Right ventricle myocardium inferior (tissue), 1 donor: ENCODE measurements at places on chromosomes 1 and 21. TPM values are rescaled to one million over a fixed set of nuclear protein-coding genes. Genes with fewer than 3 reads are reported as not detected.

Gene TIE1
- total RNA-seq = 22.2 TPM

Gene C1QC
- total RNA-seq = 140 TPM

Gene PRAMEF8
- total RNA-seq = not detected

Gene CDA
- 3.2 TPM for total RNA-seq

Gene RUNX3
- total RNA-seq = 1.8 TPM

Gene CR1L
- not detected for total RNA-seq

Gene CNR2
- total RNA-seq = not detected

Gene HMGCS2
- total RNA-seq = 161 TPM

Gene PLCH2
- 0.46 TPM for total RNA-seq

Gene GPR52
- 0.22 TPM for total RNA-seq

Gene TP73
- 0.14 TPM for total RNA-seq

Gene SPRR2E
- not detected for total RNA-seq

Gene ZNF669
- 3.7 TPM for total RNA-seq

Gene RPE65
- not detected for total RNA-seq

Gene MAP3K21
- total RNA-seq = 0.32 TPM

Gene MIB2
- total RNA-seq = 103 TPM

Gene LIN28A
- total RNA-seq = not detected
